ENCODE measurements at places on chromosomes 1 and 21.
A peak's percentile ranks its signal among the peaks of the same experiment; 100 is the strongest.

DNA sequence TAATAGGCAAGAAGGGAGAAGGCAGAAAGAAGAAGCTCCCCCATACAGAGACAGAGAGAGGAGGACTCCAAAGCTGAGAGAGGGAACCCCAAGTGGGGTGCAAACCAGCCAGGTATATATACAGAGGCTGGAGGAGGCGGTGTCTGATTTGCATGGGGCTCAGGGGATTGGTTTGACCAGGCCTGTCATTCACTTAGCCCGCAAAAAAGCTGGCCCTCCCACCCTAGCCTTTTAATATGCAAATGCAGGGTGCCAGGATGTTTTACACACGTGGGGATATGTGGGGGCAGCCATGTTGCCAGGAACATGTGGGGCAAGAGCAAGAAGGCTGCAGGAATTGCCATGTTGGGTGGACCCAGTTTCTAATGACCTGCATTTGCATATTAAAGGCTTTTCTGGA lies 37.0 kb upstream of the TENT5B start:
- DNase-seq, result peak; percentile 39

GRCh38 chr1:13756557-13757315 lies 56.7 kb downstream of the PRDM2 start:
- DNase-seq, result peak; percentile 40

GRCh38 chr1:86502721-86503405 lies 34.1 kb downstream of the CLCA1 start:
- DNase-seq, result peak; percentile 52

DNA sequence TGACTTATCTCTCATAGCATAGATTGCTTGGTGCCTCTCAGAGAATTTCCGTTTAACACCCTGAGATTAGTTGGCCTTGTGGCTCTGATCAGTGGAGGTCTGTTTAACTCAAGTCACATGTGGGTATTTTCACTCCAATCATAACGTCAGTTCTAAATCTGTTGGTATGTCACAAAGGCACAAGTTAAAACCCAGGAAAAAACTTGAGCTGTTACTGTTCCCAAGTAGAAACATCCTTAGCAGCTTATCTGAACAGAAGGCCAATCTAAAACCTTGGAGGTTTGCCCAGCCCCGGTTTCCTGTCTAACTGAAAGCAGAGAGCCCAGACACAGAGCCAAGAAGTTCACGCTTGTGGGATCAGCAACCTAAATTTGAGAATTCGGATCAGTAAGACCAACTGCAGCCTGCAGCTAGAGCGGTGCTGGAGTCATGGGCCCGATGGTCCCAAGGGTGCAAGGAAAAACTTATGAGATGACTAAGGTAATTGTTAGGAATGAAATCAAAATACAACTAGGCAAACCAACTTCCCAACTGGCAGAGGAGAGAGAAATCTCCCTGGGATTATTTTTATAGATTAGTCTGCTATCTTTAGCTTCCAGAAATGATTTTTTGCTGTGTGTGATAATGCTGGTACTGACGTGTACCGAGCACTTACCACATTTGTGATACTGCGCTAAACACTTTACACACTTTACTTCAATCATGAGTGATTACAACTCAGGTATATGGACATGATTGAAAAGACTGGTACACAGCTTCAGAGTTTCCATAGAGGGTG lies 90.2 kb upstream of the C1orf21 start:
- DNase-seq, result peak; percentile 92

- peak; percentile 82 for DNase-seq
These were observed 27.5 kb upstream of the PRKACB start for GRCh38 chr1:84116558-84116957.

- no peak for DNase-seq
These were observed 128.3 kb downstream of the CASZ1 start for GRCh38 chr1:10667861-10668761.

DNA sequence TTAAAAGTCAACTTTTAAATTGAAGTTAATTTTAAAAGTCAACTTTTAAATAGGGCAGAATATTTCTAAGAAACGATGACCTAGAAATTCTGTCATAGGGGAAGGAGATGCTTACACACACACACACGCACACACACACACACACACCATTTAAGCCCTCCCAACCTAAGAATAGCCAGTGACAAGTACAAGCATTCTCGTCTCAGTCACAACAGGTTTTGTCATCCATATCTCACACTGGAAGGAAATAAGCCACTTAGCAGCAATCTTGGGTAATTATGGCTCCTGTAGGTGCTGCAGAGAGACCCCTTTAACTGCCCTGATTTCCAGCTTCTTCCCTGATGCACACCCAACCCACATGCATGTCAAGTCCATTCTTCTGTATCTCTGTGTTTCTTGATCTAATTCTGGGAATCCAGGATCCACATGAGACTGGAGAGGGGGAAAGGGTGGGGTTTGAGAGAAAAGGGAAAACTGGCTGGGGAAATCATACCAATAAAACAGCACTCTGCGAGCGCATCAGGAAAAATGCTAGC lies 338.1 kb downstream of the PAPPA2 start:
- no peak for DNase-seq

DNA sequence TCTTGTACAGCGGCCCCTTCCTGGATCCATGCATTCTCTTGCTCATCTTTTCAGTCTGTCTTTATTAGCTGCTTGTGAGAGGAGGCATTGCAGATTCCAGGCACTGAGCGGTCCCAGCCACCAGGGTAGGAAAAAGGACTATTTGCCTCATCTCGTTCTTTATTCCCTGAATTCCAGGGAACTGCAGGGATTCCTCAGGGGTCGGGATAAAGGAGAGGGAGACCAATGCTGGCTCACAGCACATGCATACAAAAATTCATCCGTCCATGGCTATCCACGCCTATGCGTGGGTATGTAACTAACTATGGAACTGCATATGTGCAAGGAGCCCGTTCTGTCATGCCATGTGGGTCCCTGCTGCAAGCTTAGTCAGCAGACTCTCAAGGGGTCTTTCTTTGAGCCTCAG lies 879 bp upstream of the PLPPR5 start:
- no peak for DNase-seq

DNA sequence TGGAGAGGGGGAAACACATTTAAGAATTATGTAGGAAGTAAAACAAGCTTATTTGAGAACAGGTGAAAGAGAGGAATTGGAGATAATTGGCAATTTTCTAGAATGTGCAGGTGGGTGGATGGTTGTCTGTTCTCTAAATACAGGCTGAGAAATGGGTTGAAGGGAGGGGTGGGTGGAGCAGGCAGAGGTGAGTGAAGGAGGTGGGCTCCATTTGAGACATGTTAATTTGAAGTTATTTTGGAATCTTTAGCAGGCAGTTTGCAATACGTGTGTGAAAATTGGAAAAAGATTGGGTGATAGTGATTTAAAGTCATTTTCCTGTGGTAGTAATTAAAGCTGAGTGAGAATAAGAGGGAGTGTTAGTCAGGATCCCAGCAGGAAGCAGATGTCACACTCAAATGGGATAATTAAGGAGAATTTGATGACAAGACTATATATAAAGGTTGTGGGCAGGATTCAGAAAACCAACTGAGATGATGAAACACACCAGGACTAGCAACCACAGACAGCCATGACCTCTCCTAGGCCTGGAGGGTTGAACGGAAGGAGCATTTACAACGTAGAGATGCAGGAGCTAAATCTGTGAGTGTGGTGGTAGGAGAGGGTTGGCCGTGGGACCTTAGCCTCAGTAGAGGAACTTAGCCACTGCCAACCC lies 40.6 kb downstream of the CHRM3 start:
- no peak for DNase-seq

GRCh38 chr1:214976665-214977064 lies 105.9 kb upstream of the KCNK2 start:
- no peak for DNase-seq

DNA sequence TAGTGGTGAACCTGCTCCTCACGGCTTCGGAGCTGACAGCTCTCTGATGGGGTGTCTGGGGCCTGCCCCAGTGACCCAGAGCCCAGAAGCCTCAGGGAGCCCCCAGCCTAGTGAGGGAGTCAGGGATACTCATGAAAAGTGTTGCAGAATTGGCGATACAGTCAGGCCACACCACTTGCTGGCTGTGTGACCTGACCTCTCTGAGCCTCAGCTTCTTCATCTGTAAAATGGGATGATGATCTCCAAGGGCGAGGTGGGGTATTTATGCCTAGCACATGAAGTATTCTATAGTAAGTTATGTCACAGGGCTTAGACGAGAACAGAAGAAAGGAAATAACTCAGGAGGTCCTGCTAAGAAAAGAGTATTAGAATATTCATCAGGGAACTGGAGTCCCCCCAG lies 1.6 kb downstream of the TMEM51 start:
- no peak for DNase-seq
